CD8-positive, alpha-beta memory T cell (primary cell): ENCODE measurements at places on chromosomes 7 and 10.

DNA sequence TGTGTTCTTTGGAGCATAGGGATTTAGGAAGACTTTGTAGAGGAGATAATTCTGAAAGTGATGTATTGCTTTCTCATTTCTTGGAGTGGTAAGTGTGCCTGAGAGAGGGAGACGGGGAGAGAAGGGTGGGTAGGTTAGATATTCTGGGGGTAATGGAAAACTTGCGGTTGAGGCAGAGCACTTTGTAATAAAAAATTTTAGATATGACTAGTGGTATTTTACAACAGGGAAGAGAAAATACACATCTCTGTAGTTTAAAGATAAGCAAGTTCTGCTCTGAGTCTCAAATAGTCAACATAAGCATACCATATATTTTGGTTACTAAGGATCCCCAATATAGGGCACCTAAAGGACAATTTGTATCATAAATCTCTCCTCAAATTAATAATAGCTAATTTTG, 6.6 kb downstream of the VPS50 start:
- H3K36me3 ChIP-seq, result no peaks in the 10 kb centered on the region
- no peak overlapping the region for H3K4me3 ChIP-seq
- DNase-seq, result no peak
- peaks cover 4% of the 10 kb centered on the region for H3K4me1 ChIP-seq

- H3K4me1 ChIP-seq, result no peaks in the 10 kb centered on the region
- H3K4me3 ChIP-seq, result no peak overlapping the region
- DNase-seq, result no peak
- no peaks in the 10 kb centered on the region for H3K27me3 ChIP-seq
- no peaks in the 10 kb centered on the region for H3K36me3 ChIP-seq
These were observed 821.9 kb upstream of the AUTS2 start for GRCh38 chr7:68776326-68776725.

DNA sequence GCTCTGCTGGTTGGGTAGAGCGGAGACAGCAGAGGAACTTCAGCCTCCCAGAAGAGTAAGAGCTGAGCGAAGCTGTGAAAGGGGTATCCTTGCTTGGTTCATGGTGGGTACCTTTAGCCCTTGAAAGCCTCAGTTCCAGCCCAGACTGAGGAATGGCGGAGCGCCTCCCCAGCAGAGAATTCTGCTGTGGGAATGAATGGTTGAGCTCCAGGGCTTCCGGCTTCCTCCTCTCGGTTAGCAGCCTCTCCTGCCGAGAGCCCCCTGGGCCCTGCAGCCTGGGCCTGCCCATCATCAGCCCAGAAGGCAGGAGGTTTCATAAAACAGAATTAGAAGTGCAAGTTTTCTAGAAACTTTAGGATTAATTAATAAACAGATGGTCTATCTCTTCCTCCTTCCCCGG, 79.9 kb upstream of the ANLN start:
- H3K27ac ChIP-seq, result no peak overlapping the region
- no peaks in the 10 kb centered on the region for H3K36me3 ChIP-seq
- H3K27me3 ChIP-seq, result no peaks in the 10 kb centered on the region
- H3K4me1 ChIP-seq, result no peaks in the 10 kb centered on the region

DNA sequence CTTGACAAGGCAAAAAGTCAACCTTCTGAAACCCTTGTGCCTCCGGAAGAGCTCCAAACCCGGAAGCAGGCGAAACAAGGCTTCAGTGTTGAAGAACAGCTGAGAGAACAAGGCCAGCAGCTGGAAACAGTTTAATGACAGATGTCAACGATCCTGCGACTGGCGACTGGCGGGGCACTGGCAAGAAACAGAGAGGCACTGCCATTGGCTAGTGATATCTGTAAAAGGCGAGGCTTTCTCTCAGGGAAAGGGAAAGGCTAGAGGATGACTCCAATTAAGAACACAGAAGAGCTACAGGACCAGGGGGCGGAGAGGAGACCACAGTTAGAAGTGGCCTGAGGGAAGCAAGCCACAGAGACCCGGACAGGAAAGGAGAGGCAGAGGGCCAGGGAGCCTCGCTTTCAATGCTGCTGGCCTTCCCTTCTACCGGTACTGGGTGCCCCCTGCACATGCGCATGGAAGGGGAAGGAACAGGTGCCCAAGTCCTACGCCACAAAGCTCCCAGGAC, 19.4 kb downstream of the ITGB1 start:
- DNase-seq, result no peak
- H3K27ac ChIP-seq, result no peak overlapping the region
- no peak overlapping the region for H3K4me3 ChIP-seq

GRCh38 chr10:31101123-31101522, 69.5 kb upstream of the ZNF438 start:
- H3K27me3 ChIP-seq, result no peaks in the 10 kb centered on the region
- no peaks in the 10 kb centered on the region for H3K36me3 ChIP-seq
- no peaks in the 10 kb centered on the region for H3K4me1 ChIP-seq
- H3K4me3 ChIP-seq, result no peak overlapping the region
- H3K27ac ChIP-seq, result no peak overlapping the region

- no peak for DNase-seq
- H3K27me3 ChIP-seq, result no peaks in the 10 kb centered on the region
- H3K4me3 ChIP-seq, result peak overlapping the region; percentile 92
- H3K4me1 ChIP-seq, result peaks cover 21% of the 10 kb centered on the region
These were observed 572 bp downstream of the ATP5MF start for GRCh38 chr7:99465421-99465768.

- no peak for DNase-seq
- H3K27ac ChIP-seq, result no peak overlapping the region
- H3K27me3 ChIP-seq, result no peaks in the 10 kb centered on the region
- H3K36me3 ChIP-seq, result no peaks in the 10 kb centered on the region
- no peaks in the 10 kb centered on the region for H3K4me1 ChIP-seq
These were observed 830.2 kb upstream of the SORCS1 start for GRCh38 chr10:107994621-107995270.

DNA sequence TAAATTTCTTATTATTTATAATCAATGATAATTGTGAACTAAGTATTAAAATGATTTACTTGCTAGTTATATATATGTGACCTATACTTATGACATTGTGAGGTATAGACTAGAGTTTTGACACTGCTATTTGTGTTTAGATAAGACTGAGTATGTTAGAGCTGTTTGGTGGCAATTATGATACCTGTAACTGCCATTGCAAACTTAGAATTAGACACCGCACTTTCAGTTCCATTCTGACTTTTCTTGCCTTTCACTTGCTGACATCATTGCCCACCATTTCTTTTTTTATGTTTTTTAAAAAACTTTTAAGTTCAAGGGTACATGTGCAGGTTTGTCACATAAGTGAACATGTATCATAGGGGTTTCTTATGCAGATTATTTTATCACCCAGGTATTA, 214.5 kb downstream of the MBL2 start:
- no peak for DNase-seq
- H3K27ac ChIP-seq, result no peak overlapping the region
- H3K36me3 ChIP-seq, result no peaks in the 10 kb centered on the region
- H3K27me3 ChIP-seq, result no peaks in the 10 kb centered on the region
- H3K4me1 ChIP-seq, result no peaks in the 10 kb centered on the region

- H3K4me1 ChIP-seq, result no peaks in the 10 kb centered on the region
- no peak overlapping the region for H3K27ac ChIP-seq
- H3K27me3 ChIP-seq, result peaks cover 35% of the 10 kb centered on the region
- DNase-seq, result no peak
- no peak overlapping the region for H3K4me3 ChIP-seq
These were observed 11.0 kb downstream of the NXPH1 start for GRCh38 chr7:8444468-8444769.

GRCh38 chr10:44805466-44806210, 105.5 kb upstream of the TMEM72 start:
- H3K27ac ChIP-seq, result no peak overlapping the region
- no peaks in the 10 kb centered on the region for H3K27me3 ChIP-seq
- no peaks in the 10 kb centered on the region for H3K4me1 ChIP-seq
- DNase-seq, result no peak
- H3K36me3 ChIP-seq, result no peaks in the 10 kb centered on the region

GRCh38 chr7:26490640-26491624, 199.3 kb downstream of the SNX10 start:
- H3K27ac ChIP-seq, result no peak overlapping the region
- peaks cover 4% of the 10 kb centered on the region for H3K27me3 ChIP-seq
- DNase-seq, result no peak

GRCh38 chr7:106001196-106001595, 38.1 kb downstream of the CDHR3 start:
- no peak overlapping the region for H3K27ac ChIP-seq
- no peaks in the 10 kb centered on the region for H3K4me1 ChIP-seq
- no peak for DNase-seq
- no peak overlapping the region for H3K4me3 ChIP-seq
- H3K27me3 ChIP-seq, result no peaks in the 10 kb centered on the region

DNA sequence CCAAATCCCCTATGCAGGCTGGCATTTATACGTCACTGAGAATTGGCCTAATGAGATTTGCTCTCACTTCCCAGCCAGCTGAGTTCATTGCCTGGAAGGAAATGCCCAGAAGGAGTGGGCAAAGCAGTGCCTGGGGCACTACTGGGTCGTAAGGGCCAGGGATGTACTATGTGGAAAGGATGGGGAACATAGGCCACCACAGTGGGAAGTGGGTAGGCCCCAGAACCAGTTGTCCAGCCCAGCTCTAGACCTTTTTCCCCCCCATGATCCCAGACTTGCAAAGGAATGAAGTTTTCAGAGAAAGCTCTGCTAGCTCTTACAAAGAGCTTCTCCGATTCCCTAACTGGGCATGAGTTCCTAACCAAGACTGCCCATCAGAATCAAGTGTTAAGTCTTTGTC, 13.9 kb downstream of the TRPV5 start:
- H3K4me1 ChIP-seq, result no peaks in the 10 kb centered on the region
- no peak overlapping the region for H3K27ac ChIP-seq
- no peaks in the 10 kb centered on the region for H3K36me3 ChIP-seq
- DNase-seq, result no peak
- H3K27me3 ChIP-seq, result no peaks in the 10 kb centered on the region

DNA sequence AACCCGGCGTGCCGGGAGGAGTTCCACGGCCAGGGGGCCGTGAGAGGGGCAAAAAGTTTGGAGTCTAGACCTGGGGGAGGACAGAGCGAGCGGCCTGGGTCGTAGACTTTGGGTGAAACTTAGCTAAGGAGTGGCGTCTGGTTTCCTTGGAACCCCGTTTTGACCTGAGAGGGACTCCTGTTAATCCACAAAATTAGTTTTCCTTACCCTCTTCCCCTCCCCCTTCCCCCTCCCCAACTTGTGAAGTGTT, 574 bp downstream of the MARCHF5 start:
- peak overlapping the region; percentile 95 for H3K4me3 ChIP-seq
- no peaks in the 10 kb centered on the region for H3K27me3 ChIP-seq
- DNase-seq, result no peak

GRCh38 chr7:104984585-104985258, 29.3 kb upstream of the KMT2E start:
- DNase-seq, result no peak
- no peaks in the 10 kb centered on the region for H3K27me3 ChIP-seq
- peaks cover 25% of the 10 kb centered on the region for H3K4me1 ChIP-seq

- no peak overlapping the region for H3K4me3 ChIP-seq
- no peak overlapping the region for H3K27ac ChIP-seq
- peaks cover 3% of the 10 kb centered on the region for H3K27me3 ChIP-seq
- H3K4me1 ChIP-seq, result no peaks in the 10 kb centered on the region
- no peak for DNase-seq
These were observed 137.0 kb upstream of the FGFR2 start for GRCh38 chr10:121735263-121735662.

GRCh38 chr7:81744389-81744788, 25.5 kb downstream of the HGF start:
- no peaks in the 10 kb centered on the region for H3K36me3 ChIP-seq
- H3K4me1 ChIP-seq, result no peaks in the 10 kb centered on the region
- no peak for DNase-seq

- H3K27ac ChIP-seq, result no peak overlapping the region
- H3K27me3 ChIP-seq, result no peaks in the 10 kb centered on the region
- no peaks in the 10 kb centered on the region for H3K4me1 ChIP-seq
- no peak for DNase-seq
- H3K36me3 ChIP-seq, result no peaks in the 10 kb centered on the region
These were observed 26.7 kb upstream of the CD36 start for GRCh38 chr7:80611779-80612178.

- no peak overlapping the region for H3K27ac ChIP-seq
- H3K4me3 ChIP-seq, result no peak overlapping the region
- H3K27me3 ChIP-seq, result no peaks in the 10 kb centered on the region
- no peak for DNase-seq
- peaks cover 14% of the 10 kb centered on the region for H3K36me3 ChIP-seq
- peaks cover 19% of the 10 kb centered on the region for H3K4me1 ChIP-seq
These were observed 1.1 kb downstream of the MRPS24 start for GRCh38 chr7:43868181-43868580.

DNA sequence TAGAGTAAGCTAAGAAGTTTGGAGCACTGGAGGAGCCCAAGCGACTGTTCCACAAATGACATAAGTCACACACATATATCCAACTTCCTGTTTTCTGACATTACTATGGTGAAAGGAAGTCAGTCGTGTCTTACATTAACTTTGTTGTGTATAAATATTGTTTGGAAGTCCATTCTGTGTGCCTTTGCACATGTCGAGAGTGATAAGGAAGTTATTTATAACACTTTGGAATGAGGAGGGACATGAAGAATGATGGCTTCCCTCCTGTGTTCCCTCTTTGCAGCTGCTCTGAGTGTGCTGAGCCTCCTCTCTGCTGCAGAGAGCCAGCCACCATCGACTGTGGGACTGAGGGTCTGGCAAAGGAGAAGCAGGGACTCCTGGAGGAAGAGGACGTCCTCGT, 40.4 kb upstream of the MGMT start:
- no peak for DNase-seq
- H3K36me3 ChIP-seq, result no peaks in the 10 kb centered on the region
- no peak overlapping the region for H3K4me3 ChIP-seq

DNA sequence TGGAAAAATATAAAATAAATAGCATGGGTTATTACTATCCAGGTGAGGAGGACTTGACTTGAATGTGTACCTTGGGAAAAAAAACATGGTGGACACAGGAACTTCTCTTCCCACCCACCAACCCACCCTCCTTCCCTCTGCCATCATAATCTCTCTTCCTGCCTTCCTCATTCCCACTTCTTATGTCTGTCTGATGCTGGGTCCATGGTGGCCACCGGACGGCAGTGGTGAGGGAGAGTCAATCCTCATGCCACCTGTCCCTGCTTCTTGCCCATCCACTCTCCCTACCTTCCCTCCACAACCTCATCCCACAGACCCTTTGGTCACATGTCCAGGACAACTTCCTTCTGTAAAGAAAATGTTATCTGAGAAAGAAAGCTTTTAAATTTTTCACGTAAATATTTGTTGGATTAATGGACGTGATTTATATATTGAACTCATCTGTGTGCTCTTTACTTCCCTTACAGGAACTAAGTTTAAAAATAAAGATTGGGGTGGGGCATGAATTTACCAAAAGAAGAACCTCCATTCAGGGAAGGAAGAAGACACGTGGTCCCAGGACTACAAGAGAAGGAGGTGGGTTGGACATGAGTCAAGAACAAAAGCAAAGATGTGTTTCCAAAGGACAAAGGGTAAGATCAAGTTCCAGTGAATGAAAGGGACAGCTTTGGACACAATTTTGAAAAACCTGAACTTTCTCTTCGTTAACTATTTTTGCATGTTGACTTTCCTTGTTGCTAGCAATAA, 104.5 kb downstream of the PIP4K2A start:
- no peak overlapping the region for H3K4me3 ChIP-seq
- peaks cover 12% of the 10 kb centered on the region for H3K36me3 ChIP-seq
- DNase-seq, result no peak
- H3K27me3 ChIP-seq, result no peaks in the 10 kb centered on the region

- no peak overlapping the region for H3K27ac ChIP-seq
- no peaks in the 10 kb centered on the region for H3K27me3 ChIP-seq
- no peak for DNase-seq
- no peaks in the 10 kb centered on the region for H3K4me1 ChIP-seq
These were observed 181.7 kb downstream of the TCF7L2 start for GRCh38 chr10:113131613-113132261.

- no peaks in the 10 kb centered on the region for H3K27me3 ChIP-seq
- H3K27ac ChIP-seq, result no peak overlapping the region
- no peak overlapping the region for H3K4me3 ChIP-seq
- H3K4me1 ChIP-seq, result no peaks in the 10 kb centered on the region
- H3K36me3 ChIP-seq, result no peaks in the 10 kb centered on the region
These were observed 74.0 kb downstream of the AASS start for GRCh38 chr7:122070062-122070461.
